ENCODE measurements at places on chromosomes 6 and 20. TPM values are rescaled to one million over a fixed set of nuclear protein-coding genes. Genes with fewer than 3 reads are reported as not detected.

The WFDC5 gene
- total RNA-seq, result not detected

The BMP7 gene
- 35.4 TPM for total RNA-seq

The RSPO4 gene
- total RNA-seq, result 1.4 TPM

The TFAP2C gene
- total RNA-seq, result 0.50 TPM

The FAM184A gene
- total RNA-seq, result 23.0 TPM

The FOXA2 gene
- total RNA-seq, result 124 TPM

The PLA2G7 gene
- 0.93 TPM for total RNA-seq

The ELOVL4 gene
- 6.2 TPM for total RNA-seq

The PCSK2 gene
- total RNA-seq, result 11.5 TPM

The TBX18 gene
- 1.3 TPM for total RNA-seq

DNA sequence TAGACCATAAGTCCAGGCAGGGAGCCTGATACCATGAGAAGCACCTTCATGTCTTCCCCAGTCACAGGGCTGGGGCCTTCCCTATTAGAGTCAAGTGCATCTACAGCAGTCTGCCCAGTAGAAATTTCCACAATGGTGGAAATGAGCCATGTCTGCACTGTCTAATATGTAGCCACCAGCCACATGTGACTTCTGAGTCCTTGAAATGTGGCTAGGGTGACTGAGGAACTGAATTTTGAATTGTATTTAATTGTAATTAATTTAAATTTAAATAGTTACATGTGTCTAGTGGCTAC, 300.2 kb downstream of the CLIC5 start:
- peaks cover 10% of the 10 kb centered on the region for H3K4me1 ChIP-seq
- no peaks in the 10 kb centered on the region for H3K36me3 ChIP-seq
- H3K27ac ChIP-seq, result no peak overlapping the region
- peaks cover 9% of the 10 kb centered on the region for H3K27me3 ChIP-seq
- H3K4me3 ChIP-seq, result no peak overlapping the region
- DNase-seq, result no peak

DNA sequence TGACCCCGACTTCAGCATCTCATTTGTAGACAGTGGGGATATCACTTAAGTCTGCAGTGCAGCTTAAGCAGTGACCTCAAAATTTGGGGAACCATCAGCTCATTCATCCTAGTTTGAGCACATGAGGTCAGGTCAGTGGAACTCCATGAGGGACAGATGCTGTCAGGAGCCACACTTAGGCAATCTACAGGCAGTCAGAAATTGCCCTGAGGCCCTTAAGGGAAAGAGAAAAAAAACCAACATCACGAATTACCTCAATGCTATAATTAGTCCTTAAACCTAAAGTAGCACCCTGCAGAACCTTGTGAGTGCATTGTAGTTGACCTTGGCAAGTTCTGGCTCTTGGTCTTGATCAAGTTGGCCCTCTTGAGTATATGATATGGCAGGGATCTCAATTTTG, 21.1 kb downstream of the TMEM74B start:
- H3K27me3 ChIP-seq, result no peaks in the 10 kb centered on the region
- no peak overlapping the region for H3K27ac ChIP-seq
- H3K4me3 ChIP-seq, result no peak overlapping the region
- peaks cover 24% of the 10 kb centered on the region for H3K36me3 ChIP-seq
- no peaks in the 10 kb centered on the region for H3K4me1 ChIP-seq
- no peak for DNase-seq

DNA sequence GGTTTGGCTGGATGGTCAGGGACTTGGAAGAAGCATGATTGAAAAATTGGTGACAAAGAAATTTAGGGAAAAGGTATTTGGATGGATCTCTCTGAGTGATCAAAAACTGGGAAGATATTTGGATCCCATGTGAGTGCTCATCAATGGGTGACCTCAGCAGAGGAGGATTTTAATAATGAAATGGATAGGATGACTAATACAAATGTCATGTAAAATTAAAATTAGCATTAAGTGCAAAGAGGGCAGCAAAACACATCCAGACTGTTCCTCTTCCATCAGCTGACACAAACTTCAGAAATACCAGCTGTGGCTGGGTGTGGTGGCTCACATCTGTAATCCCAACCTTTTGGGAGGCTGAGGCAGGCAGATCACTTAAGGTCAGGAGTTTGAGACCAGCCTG, 151.7 kb downstream of the THBS2 start:
- no peak overlapping the region for H3K27ac ChIP-seq
- H3K4me1 ChIP-seq, result peaks cover 1% of the 10 kb centered on the region
- H3K36me3 ChIP-seq, result no peaks in the 10 kb centered on the region
- H3K4me3 ChIP-seq, result no peak overlapping the region
- DNase-seq, result no peak

GRCh38 chr6:160927416-160927815, 64.2 kb upstream of the MAP3K4 start:
- no peaks in the 10 kb centered on the region for H3K36me3 ChIP-seq
- H3K27me3 ChIP-seq, result no peaks in the 10 kb centered on the region
- no peak overlapping the region for H3K27ac ChIP-seq
- H3K4me3 ChIP-seq, result no peak overlapping the region
- no peak for DNase-seq

DNA sequence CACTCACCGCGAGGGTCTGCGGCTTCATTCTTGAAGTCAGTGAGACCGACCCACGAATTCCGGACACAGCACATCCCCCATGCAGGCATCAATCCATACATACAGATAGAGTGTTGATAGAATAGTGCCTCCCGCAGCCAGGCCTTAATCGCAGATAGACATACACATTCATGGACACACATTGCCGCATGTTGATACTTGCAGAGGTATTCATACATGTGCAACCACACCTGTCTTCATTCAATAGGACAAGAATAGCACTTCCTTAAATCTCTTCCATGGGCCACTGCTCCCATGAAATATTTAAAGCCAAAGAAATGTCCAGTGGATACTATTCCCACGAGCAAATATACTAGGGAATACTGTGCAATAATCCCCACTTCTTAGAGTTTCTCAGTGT, 170.5 kb downstream of the FRK start:
- no peak overlapping the region for H3K27ac ChIP-seq
- no peak overlapping the region for H3K4me3 ChIP-seq
- peaks cover 5% of the 10 kb centered on the region for H3K4me1 ChIP-seq
- H3K27me3 ChIP-seq, result no peaks in the 10 kb centered on the region
- no peaks in the 10 kb centered on the region for H3K36me3 ChIP-seq

DNA sequence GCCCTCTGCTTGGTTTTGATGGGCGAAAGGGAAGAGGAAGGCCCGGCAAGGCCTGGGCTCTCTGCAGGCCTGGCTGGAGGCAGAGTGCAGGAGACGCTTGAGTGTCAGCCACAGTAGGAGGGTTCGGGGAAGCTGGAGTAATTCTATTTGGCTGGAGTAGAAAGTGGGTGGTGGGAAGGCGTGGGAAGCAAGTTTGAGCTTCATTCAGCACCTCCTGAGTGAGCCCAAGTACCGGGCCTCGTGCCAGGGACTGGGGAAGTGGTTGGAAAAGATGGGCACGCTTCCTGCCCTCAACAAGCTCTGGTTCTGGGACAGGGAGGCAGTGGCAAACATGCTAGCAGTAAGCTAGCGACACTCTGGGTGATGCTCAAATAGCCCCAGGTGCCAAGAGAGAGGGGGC, 72.5 kb downstream of the DLGAP4 start:
- H3K4me3 ChIP-seq, result no peak overlapping the region
- no peaks in the 10 kb centered on the region for H3K36me3 ChIP-seq
- H3K4me1 ChIP-seq, result no peaks in the 10 kb centered on the region

DNA sequence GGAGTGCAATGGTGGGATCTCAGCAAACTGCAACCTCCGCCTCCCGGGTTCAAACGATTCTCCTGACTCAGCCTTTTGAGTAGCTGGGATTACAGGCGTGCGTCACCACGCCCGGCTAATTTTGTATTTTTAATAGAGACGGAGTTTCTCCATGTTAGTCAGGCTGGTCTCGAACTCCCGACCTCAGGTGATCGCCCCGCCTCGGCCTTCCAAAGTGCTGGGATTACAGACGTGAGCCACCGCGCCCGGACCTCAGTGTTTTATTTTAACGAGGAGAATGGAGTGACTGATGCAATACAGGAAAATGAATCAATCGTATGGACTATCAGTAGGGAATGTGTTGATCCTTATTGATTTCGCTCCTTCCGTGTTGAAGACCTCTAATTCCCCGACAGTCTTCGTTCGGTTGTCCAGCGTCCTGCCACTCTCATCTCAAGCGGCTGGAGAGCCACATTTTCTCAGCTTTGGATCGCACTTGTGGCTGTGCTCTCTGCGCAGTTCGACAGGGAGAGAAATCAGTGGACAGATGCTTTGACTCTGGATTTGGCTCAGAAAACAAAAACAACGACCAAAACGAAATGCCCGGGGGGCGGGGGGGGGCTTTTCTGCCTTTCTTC, 166.2 kb downstream of the TRIM27 start:
- H3K4me1 ChIP-seq, result no peaks in the 10 kb centered on the region
- H3K36me3 ChIP-seq, result no peaks in the 10 kb centered on the region
- peaks cover 65% of the 10 kb centered on the region for H3K27me3 ChIP-seq
- DNase-seq, result no peak
- H3K27ac ChIP-seq, result no peak overlapping the region

GRCh38 chr6:88493717-88494116, 327.6 kb upstream of the CNR1 start:
- H3K4me1 ChIP-seq, result no peaks in the 10 kb centered on the region
- no peaks in the 10 kb centered on the region for H3K27me3 ChIP-seq
- no peak for DNase-seq

DNA sequence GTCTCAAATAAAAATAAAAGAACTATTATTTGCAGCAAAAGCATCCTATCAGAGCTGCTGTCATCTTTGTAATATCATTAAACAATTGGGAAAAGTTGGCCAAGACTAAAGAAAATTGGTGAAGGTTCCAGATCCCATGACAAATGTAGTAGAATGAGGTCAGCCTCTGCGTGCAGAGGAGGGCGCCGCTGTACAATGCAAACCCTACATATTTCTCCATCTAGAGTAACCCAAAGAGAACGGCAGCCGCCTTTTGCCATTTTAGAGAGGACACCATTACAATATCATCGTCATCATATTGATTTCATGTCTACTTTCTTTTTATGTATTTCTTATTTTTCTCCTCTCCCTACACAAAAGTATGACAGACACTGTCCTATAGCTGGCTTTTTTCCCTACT, 59.5 kb downstream of the ZMYND8 start:
- H3K27me3 ChIP-seq, result no peaks in the 10 kb centered on the region
- peaks cover 43% of the 10 kb centered on the region for H3K36me3 ChIP-seq
- H3K4me3 ChIP-seq, result no peak overlapping the region
- no peak for DNase-seq

DNA sequence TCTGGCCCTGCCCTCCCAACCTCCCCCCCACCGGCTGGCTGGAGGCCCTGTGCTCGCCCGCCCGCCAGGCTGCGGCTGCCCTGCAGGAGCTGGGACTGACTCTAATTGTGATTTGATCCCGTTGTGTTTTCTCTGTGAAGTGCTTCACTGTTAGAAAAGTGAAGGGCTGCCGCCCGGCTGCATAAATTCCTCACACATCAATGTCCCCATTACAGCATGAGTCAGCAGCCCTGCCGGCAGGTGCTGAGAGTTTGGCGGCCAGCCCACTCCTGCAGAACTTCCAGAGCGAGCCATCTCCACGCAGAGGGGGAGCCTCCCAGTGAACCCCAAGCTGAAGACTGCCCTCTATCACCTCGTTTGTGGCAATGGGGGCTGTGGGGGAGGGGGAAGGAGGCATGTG, 137.9 kb downstream of the DLL1 start:
- no peak for DNase-seq
- H3K4me1 ChIP-seq, result peaks cover 24% of the 10 kb centered on the region
- H3K27ac ChIP-seq, result peak overlapping the region; percentile 92
- no peak overlapping the region for H3K4me3 ChIP-seq
- H3K27me3 ChIP-seq, result peaks cover 16% of the 10 kb centered on the region
- H3K36me3 ChIP-seq, result no peaks in the 10 kb centered on the region

- H3K27me3 ChIP-seq, result no peaks in the 10 kb centered on the region
- DNase-seq, result no peak
- H3K4me1 ChIP-seq, result no peaks in the 10 kb centered on the region
- no peak overlapping the region for H3K4me3 ChIP-seq
Measured at GRCh38 chr20:35673884-35674283, 9.2 kb upstream of the CPNE1 start.

DNA sequence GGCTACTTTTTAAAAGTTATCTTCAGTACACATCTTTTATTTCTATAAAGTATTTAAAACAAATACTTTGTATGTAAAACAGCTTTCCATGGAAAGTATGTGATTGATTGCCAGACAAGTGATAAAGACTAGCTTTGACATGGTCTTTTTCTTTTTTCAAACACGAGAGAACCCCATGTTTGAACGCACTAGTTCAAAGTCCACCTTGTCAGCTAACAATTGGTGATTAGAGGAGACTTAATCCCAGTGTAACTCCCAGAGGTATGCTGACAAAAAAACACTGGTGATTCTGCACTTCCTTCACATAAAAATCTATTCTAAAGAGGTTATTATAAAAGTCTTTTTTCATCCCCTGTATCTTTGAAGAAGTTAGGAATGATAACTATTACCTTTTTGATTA, 438.1 kb downstream of the GJA1 start:
- H3K27me3 ChIP-seq, result no peaks in the 10 kb centered on the region
- H3K4me3 ChIP-seq, result no peak overlapping the region
- peaks cover 8% of the 10 kb centered on the region for H3K4me1 ChIP-seq
- H3K27ac ChIP-seq, result no peak overlapping the region
- DNase-seq, result no peak

DNA sequence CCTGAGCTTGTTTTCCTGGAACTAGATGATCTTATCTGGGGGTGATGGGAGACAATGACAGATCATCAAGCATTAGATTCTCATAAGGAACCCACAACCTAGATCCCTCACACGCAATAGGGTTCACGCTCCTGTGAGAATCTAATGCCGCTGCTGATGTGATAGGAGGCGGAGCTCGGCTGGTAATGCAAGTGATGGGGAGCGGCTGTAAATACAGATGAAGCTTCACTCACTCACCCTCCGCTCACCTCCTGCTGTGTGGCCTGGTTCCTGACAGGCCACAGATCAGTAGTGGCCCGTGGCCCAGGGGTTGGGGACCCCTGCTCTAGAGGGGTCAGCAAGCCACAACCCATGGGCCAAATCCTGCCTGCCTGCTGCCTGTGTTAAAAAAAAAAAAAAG, 435.9 kb downstream of the CD83 start:
- peaks cover 2% of the 10 kb centered on the region for H3K27me3 ChIP-seq
- no peak for DNase-seq
- H3K36me3 ChIP-seq, result peaks cover 4% of the 10 kb centered on the region
- no peak overlapping the region for H3K27ac ChIP-seq
- no peak overlapping the region for H3K4me3 ChIP-seq

DNA sequence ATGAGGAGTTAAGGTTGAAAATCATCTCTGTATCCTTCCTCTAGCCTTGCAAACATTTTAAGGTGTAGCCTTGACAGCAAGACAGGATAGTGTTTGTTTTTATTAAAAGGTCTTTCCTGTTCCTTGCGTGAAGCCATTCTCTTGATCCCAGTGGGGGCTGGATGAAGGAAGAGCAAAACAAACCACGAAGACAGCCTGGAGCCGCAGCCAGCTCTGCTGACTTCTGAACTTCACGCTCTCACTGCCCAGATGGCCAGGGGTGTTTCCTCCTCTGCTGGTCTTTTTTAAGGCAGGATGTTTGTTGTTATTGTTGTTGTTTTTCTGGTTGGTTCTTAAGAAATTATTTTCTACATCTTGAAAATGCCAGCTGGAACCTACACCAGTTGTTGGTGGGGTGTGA, 156.4 kb downstream of the MTHFD1L start:
- H3K27me3 ChIP-seq, result no peaks in the 10 kb centered on the region
